ENCODE measurements at places on chromosomes 12 and 14. TPM values are rescaled to one million over a fixed set of nuclear protein-coding genes. Genes with fewer than 3 reads are reported as not detected.
A peak's percentile ranks its signal among the peaks of the same experiment; 100 is the strongest.

Gene PTGER2
- 4.8 TPM for total RNA-seq

Gene CLSTN3
- total RNA-seq, result 16.7 TPM

DNA sequence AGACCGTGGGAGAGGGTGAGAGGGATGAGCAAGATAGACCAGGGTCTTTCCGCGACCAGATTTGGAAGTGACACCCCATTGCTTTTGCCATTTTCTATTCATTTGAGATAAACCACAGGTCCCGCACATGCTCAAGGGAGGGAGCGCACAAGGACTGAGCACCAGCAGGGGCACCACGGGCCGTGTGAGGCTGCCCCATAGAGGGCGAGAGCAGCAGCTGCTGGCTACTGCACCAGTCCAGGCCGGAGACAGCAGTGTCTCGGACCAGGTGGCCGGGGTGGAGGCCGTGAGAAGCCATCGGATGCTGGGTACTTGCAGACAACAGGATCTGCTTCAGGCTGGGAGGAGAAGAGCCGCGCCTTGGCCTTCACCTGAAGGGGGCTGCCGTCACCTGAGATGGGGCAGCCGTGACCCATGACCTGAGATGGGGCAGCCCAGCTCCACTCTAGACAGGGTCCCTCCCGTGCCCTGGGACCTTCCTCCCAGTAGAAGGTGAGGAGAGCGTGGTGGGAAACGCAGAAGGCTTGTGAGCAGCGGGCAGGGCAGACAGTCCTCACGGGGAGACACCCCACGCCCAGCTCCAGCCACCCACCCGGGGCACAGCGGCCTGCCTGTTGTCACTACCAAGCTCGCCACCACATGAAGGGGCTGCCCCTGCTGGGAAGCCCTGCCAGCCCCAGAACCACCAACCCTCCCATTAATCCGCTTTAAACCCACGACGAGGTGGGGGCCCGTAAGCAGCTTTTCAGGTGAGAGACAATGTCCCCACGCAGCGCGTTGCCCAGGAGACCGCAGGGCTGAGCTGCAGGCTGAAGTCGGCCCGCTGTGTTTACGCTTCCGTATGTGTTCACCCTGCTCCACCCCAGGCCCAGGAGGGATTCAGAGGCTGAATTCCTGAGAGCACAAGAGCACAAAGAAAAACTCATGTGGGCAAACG lies 61.7 kb upstream of the FBRSL1 start:
- no peak for DNase-seq

DNA sequence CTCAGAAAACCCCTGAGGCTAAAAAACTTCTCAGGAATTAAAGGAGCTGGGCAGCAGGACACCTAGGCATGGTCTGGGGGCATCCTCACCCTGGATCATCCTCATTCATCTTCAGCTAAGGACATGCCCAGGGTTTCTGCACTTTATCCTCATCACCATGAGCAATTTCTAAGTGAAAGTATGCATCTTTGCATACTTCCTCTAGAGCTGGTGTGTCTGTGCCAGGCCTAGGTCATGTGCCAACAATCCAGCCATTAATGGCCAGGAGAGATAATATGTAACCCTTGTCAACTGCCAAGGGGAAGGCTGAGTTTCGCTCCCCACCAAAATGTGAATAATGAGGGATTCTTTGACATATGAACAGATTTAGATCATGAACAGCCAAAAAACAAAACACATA lies 160.5 kb downstream of the KITLG start:
- DNase-seq, result no peak

GRCh38 chr12:68180792-68181744 lies 21.5 kb upstream of the IFNG start:
- no peak for DNase-seq

Gene IL31
- not detected for total RNA-seq

Gene LYZ
- 33.0 TPM for total RNA-seq

- no peak for DNase-seq
Measured at GRCh38 chr14:70280931-70281330, 78.6 kb downstream of the COX16 start.

- no peak for DNase-seq
Measured at GRCh38 chr14:95597784-95598211, 62.9 kb downstream of the GLRX5 start.

- DNase-seq, result no peak
Measured at GRCh38 chr12:110647631-110648040, 33.7 kb downstream of the TCTN1 start.

DNA sequence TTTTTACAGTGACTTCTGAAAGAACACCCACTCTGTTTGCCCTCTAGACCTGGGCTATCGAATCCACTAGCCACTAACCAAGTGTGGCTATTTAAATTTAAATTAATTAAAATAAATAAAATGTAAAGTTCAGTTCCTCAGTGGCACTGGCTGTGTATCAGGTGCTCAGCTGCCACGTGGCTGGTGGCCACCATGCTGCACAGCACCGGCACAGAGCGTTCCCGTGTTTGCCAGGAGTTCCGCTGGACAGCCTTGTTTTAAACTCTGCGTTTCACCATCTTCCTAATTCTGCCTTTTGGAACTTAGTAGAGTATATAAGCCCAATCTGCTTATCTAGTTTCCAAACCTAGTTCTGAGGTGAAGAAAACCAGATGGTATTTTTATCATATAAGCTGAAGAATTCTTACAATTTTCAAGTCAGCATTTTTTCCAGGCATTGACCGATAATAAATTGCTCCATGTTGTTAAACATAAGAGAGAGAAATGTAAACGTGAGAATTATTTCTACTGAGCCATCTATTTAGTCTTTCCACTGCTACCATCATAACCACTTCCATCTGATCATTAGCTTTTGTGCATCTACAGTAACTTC lies 339.0 kb downstream of the CACNA1C start:
- no peak for DNase-seq

- DNase-seq, result no peak
Measured at GRCh38 chr12:132818562-132818961, 10.1 kb downstream of the GOLGA3 start.

Gene IFNG-AS1
- 0.32 TPM for total RNA-seq

GRCh38 chr12:47818467-47819137 lies 1.1 kb downstream of the HDAC7 start:
- no peak for DNase-seq

- DNase-seq, result peak; percentile 56
Measured at GRCh38 chr12:110280779-110281548, at the start of gene ATP2A2. Gene ATP2A2, plus strand, starts transcription at chr12:110281247. Its CDS starts 543 bp downstream, at chr12:110281790.

- DNase-seq, result no peak
Measured at GRCh38 chr14:65219353-65219752, 117.0 kb upstream of the MAX start.

Gene EPYC
- 1.2 TPM for total RNA-seq

DNA sequence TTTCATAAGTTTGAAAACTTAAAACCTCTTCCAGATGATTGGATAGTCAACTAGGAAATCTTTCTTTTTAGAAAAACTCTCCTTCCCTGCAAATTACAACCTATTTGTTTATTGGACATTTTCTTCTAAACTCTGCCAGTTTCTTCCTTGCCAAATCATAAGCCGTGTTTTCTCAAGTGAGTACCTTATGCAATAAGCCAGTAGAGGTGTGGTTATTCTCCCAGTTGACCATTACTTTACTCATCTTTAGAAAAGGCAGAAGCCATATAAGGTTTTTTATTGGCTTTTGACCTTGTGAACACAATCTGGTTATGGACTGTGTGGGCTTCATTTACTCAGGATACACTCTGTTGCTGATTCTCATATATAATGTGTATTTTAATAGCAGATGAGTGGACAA lies 14.6 kb downstream of the ACTR6 start:
- no peak for DNase-seq

Gene SELPLG
- 3.6 TPM for total RNA-seq

DNA sequence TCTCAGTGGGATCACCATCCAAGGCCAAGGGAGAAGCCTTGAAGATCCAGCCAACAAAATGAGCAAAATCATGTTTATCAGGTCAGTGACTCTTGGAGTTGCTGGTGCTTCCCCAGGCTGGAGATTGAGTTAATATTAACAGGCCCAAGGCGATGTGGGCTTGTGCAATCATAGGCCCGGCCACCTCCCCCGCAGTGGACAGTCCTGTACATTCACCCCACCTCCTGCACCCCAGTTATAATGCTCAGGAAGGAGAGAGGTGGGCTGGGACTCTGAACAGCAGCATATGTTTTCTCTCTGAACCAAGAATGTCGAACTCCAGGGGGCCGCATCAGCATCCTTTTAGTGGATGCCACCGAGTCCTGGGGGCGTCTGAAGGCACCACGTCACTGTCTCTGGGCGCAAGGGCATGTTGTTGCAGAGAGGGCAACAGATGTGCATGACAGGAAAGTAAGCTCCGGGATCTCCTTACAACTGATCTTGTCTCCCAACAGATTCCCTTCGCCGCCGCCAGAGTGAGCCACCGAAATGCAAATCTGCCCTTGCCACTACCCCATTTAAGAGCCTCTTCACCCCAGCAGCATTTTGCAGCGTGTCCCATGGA lies 32.2 kb upstream of the SERPINA6 start:
- peak; percentile 10 for DNase-seq

Data from urinary bladder (tissue), 4 donors.